ENCODE measurements at places on chromosomes 2 and 18.

DNA sequence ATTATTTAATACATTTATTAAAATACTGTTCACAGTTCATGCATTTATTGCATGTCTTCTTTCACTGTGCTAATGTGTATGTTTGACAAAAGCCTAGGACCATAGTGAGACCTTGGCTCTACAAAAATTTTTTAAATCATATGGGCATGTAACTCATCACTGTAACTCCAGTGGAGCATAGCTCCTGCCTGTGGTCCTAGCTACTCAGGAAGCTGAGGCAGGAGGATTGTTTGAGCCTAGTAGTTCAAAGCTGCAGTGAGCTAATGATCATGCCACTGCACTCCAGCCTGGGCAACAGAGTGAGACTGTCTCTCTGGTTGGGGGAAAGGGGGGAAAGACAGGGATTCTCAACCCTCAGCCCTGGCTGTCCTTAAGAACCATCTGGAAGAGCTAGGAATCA lies 137.8 kb downstream of the PRKCE start:
- DNase-seq = no peak

DNA sequence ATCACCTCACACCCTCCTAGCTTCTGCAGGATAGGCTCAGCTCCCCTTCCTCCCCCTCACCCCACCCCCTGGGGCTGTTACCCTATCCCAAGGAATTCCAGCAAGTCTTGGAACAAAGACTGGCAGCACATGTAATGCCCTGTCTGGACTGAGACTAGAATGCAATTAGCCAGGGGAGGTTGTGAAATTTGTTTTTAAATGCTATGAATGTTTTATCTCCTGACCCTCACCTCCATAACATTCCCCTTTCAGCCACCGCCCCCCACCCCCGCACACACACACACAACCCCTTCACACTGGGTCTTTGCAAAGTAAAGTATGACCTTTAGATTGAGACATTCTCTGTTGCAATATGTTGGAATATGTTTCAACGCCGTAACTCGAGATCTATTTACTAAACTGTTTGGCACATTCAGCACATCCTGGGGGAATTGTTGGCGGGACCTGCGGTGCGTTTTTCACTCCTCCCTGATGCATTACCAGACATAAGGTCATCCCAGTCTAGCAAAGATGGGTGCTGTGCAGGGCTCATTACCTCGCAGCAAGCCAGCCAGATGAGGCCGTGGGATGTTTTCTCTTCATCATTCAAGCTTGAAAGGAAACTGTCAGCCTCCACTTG lies 290.7 kb upstream of the SLC14A2 start:
- peak; percentile 30 for DNase-seq

DNA sequence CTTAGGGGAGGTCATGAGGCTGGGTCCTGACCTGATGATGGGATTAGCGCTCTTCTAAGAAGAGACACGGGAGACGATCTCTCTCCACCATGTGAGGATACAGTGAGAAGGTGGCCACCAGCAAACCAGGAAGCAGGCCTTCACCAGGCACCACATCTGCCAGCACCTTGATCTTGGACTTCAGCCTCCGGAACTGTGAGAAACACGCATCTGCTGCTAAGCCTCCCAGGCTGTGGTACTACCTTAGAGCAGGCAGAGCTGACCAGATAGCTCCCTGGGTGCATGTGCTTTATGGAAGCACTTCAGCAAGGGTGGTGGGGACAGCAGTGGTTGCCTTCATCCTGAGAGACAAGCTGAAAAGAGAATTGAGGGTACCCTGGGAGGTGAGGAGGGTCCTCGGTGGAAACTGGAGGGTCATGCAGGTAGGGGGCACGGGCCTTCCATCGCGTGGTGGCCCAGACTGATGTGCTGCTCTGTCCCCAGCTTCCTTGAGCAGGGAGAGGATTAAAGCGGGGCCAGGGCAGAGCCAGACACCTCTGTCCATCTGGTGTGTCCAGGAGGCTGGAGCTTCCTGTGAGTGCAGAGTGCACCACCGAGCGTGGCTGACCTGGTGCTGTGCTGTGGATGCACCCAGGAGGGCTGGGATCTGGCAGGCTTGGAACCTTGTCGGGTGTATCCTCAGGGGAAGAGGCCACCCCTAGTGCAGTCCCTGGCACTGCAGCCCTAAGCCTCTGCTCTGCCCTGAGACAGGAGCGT lies 42.9 kb upstream of the HS6ST1 start:
- DNase-seq = no peak

DNA sequence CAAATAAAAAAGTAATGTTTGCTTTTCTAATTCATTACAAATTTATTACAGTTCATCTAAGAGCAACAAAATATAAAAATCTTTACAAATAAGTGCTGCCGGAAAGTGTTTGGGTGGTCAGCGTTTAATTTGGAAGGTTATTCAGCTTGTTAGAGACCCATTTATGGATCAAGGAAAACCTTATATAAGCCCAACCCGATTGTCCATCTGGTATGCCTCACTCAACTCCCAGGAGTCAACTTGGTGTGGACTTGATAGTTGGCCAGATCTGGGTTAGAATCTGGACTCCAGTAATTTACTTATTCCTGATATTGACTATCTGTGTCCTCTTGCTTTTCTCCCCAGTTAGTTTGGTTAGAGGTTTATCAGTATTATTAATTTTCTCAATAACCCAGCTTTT lies 106.2 kb downstream of the KCTD1 start:
- no peak for DNase-seq

- peak; percentile 76 for DNase-seq
These were observed 383.3 kb downstream of the MTX2 start for GRCh38 chr2:176652300-176653182.

GRCh38 chr2:111041398-111042202 lies 79.1 kb upstream of the BCL2L11 start:
- DNase-seq = no peak

DNA sequence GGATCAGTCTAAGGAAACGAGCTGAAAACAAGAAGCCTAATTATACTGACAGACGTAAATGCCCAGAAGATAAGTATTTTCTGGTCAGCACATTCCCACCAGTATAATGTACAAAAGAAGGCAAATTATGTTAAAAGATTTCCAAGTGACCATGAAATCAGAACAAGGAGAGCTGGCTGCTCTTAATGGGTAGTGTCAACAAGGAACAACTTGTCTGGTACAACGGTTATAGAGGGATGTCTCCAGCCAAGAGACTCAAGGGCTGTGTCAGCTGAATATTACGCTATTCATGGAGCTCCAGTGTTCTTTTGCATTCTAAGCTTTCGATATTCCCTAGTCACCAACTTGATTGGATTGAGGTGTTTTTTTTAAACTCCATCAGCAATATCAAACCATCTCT lies 8.6 kb upstream of the L3MBTL4 start:
- DNase-seq = no peak

GRCh38 chr2:149200109-149200520 lies 130.3 kb upstream of the LYPD6 start:
- no peak for DNase-seq

DNA sequence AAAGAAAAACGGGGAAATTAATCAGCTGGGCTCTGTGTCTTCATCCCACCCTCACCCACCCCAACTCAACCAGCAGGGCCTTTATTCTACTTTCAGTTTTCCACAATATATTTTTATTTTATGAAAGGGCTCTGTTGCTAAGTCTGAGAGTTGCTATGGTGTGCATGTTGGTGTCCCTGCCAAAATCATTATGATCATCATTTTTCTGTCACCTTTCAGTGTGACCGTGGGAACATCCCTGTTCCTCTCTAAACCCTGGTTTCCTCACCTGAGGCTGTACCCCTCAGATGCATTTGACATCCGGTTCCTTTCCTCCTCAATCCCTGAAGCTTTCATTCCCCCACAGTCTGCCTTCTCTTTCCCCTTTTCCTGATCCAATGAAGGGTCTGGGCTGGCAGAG lies 180.5 kb downstream of the ZFP36L2 start:
- DNase-seq = no peak

- no peak for DNase-seq
These were observed 34.6 kb downstream of the DNAH6 start for GRCh38 chr2:84550916-84551315.

- no peak for DNase-seq
These were observed 6.6 kb downstream of the GAD1 start for GRCh38 chr2:170823088-170823897.

DNA sequence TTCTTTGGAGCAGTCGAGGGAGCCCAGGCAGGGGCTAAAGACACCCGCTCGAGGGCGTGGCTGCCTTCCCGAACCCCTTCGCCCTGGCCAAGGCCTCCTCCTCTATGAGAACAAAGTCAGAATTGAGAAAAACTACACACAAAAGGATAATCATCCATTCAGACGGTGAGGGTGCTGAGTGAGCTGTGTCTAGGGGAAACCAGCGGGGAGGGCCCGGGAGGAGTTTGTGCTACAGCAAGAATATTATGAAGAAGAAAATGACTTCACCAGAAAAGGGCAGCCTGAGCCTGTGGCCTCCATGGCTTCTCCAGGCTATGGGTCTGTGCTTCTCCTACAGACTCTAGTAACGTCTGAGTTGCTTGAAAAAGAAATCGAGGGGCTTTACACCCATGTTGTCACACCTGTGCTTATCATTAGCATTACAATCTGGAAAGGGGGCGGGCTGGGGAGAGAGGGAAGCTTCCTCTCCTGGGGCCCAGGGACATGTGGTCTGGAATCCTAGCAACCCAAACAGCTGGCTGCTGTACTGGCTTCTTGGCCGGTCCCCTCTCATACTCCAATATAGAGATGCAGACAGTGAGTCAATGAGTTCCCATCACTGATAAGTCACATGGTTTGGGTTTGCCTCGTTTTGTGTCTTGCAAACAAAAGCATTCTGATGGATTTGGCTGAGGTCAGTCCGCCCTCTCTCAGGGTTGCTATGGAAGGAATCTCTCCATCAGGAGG lies 52.0 kb upstream of the ARL4C start:
- DNase-seq = peak; percentile 54

GRCh38 chr2:102310964-102311640 lies at the start of gene IL1RL1:
TSS of gene IL1RL1 (plus strand) at chr2:102311563. CDS start at chr2:102338265, 26,702 bp downstream.
- DNase-seq = no peak

- DNase-seq = no peak
These were observed 445.6 kb downstream of the RND3 start for GRCh38 chr2:150041722-150042425.

DNA sequence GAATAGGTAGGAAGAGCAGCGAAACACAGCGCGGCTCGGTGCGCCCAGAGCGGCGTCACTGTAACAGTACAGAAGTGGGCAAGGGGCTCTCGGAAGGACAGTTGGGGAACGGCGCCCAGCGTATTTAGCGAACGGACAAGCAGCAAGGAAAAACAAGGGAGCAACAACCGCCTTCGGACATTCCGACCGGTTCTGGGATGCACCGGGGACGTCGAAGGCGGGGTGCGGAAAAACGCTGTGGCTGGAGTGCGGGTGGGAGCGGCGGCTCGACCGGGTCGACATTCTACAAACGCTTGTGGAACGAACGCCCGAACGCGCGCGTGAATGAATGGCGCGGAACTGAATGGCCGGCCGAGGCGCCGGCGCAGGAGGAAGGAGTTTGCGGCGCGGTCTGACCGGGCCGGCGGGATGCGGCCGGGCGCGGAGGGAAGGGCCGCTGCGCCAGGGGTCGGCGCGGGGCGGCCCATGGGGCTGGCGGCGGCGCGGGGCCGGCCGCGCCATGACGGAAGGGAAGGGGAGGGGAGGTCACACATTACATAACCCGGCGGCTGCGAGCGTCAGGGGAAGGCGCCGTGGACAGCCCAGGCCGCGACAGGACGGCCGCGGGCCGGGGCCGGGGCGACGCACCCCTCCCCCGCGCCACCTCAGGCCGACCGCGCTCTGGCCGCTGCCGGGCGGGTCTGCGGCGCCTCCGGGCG lies 605 bp downstream of the REV1 start:
- DNase-seq = peak; percentile 63

DNA sequence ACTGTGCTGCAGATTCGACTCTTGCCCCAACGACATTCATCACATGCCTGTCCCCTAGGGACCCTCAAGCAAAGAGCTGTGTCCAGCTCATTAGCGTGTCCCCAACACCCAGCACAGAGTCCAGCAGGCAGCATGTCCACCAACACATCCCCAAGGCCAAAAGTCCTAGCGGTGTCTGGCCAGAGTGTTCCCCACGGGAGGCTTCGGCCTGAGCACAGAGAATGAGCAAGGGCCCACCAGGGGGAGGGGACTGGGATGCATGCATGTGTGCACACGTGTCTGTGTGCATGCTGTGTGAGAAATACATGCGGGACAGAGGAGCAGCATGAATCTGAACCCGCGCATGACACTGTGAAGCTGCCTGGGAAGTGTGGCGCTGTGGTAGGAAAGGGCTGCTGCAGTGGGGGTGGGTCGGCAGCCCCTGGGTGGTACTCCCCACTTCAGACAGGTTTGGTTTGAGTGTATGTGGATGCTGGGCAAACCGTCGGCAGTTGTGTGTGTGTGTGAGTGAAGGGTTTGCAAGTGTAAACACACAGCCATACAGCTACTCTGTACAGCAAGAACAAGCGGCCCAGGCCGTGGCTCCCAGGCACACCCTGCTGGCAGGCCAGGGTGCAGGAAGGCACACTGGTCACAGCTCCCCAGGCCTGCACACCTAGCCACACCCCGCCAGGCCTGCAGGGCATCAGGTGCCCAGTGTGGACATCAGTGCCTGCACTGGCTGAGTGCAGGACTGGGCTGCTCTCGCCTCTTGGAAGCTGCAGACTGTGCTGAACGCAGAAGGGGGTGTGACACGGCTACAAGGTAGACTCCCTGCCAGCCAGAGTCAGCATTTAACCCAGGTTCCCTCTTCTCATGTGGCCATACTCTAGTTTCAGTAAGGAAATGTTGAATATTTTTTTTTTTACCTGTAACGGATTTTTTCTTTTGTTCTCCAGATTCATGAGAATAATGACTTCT lies 19.5 kb upstream of the HES6 start:
- no peak for DNase-seq

DNA sequence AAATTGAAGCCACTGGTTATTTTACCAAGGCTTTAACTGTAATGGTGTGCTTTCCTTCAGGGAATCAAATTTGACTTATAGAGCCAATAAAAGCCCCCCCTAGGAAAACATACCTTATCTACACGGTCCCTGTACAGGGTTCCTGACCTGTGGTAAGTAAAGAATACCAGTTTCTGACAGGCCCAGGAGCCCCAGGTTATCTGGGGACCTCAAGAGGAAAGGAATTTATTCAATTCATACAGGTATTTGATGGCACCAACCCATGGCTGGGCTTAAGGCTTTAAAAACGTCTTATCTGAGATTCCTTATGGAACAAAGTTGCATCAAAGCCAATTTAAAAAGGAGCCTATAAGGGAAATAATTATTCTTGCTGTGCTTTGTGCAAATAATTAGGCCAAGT lies 7.0 kb upstream of the RPIA start:
- no peak for DNase-seq

DNA sequence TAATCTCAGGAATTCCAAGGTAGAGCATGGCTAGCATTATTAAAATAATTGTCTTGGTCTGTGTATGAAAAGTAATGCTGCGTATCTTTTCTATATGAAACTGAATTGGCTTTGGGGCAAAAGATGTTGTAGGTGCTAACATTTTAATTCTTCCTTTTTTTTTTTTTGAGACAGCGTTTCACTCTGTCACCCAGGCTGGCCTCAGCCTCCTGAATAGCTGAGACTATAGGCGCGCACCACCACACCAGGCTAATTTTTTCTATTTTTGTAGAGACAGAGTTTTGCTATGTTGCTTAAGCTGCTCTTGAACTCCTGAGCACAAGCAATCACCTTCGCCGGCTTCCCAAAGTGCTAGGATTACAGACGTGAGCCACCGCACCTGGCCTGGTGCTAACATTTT lies 172.6 kb upstream of the STON1 start:
- DNase-seq = no peak

- no peak for DNase-seq
These were observed 7.5 kb upstream of the ZNF516 start for GRCh38 chr18:76502551-76502950.

All from fibroblast of skin of back (primary cell).